ENCODE measurements at places on chromosomes 5 and 9.

GRCh38 chr9:136567651-136568287 is 21.9 kb upstream of the NOTCH1 start:
- DNase-seq: no peak

- no peak for DNase-seq
These were observed 8.7 kb upstream of the QRFP start for GRCh38 chr9:130905125-130905901.

DNA sequence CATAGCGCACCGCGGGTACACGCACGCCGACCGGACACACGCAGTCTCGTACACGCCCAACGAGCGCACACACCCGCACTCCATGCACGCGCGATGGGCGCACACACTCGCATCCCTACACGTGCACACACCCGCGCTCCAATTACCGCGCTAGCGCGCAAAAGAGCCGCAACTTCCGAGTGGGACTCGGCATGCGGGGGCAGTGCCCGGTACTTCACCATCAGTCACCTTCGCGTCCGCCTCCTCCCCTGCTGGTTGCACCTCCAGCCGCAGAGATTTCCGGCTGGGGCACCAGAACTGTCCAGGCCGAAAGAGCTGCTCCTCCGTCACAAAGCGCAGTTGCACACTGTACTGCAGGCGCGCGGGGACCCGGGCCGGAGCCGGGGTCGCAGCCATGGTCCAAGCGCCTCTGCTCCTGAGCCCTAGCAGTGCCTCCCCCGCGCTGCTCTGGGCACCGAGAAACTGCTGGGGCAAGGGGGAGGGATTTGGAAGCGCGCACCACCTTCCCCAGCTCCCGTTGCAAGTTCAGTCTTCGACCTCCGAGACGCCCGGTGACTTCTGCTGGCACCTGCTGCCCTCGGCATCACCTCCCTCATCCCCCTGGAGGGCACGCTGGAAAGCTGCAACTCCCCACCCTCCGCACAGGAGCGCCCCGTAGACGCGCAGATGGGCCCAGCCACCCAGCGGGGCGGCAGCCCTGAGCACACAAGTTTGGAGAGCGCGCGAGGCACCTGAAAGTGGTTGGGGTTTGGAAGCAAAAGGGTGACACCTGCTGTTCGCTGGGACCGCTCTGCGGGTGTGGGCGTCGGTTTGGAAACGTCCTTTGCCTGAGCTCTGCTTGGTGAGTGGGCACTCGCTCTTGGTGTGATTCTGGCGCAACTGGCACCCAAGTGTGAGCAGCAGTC is 337.4 kb upstream of the PUM3 start:
- DNase-seq: no peak

DNA sequence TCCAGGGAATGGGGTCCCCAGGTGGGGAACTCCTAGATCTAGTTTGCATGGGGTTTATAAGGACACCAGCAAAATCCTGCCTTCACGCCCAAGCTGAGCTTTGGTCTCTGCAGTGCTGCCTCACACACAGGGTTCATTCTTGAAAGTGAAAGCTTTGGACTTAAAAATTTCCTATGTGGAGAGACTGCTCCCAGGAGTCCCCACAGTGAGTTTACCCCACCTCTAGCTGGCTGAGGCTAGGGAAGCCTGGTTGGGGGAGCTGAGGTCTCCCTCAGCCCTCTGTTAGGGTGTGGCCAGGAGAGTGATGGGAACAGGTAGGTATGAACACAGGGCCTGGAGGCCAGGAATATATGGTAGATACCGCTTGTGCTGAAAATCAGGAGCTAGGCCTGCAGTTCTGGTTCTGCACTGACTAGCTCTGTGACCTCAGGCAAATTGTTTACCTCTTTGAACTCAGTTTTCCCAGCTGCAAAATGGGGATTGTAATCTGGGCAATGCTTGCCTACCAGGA is 41.5 kb upstream of the LARP1 start:
- no peak for DNase-seq

DNA sequence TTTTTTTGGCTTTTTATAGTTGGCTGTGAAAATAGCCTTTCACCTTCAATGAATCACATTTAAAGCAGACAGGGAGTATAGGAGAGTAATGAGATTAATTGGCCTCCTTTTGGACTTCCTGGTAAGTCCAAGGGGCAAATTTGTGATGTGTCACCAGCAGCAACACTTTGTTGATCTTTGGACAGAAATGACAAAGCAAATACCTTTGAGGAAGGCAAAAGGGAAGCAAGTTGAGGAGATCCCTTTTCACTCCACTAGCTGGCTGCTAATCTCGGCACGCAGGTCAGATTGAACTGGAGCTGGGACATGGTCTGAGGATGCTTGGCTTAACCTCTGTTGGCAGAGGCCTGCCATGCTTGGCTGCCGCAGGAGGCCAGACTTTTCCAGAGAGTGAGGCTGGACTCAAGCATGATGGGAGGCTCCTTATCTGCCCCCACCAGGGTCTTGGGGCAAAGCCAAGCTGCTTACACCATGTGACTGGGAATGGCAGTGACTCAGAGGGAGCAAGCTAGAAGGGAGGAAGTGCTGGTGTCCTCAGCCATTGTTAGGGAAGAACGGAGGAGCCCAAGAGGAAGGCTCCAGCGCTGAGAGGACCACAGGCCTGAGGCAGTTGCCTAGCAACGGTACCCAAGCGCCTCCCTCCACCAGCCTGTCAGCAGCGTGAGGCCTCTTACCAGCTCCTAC is 174.5 kb upstream of the MAP1B start:
- DNase-seq: no peak

DNA sequence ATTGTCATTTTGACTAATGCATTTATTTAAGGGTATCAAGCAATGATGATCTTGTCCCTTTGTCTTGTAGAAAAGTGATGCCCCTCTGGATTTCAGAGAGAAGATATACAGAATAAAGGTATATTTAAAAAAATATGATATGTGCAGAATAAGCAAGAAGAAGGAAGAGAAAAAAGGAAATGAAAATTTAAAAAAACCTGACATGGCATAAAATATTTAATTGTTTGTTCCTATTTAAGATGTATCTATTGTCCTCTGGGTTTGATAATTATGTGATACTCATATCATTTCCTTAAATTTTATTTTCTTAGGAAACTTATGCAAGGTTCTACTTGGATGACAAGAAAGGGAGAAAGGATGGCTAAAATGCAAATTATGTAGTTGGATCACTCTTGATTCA is 983.7 kb upstream of the CDH6 start:
- no peak for DNase-seq

GRCh38 chr5:56853698-56854097 is 38.3 kb downstream of the MAP3K1 start:
- no peak for DNase-seq

DNA sequence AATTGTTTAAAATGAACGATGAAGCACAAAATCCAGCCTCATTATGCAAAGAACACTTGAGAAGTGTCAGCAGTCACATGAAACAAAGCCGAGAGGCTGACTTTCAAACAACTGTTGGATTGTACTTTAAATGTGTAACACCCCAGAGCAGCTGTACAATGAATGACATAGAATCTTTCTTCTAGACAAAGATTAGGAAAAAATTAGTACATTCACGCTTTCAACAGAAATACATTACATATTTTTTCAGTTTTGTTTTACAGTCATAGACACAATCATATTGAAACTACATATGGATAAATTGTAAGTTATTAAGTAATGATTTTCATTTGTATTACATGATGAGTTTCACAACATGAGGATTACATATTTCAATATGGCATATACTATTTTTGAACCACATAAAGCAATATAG is 10.6 kb upstream of the AGXT2 start:
- no peak for DNase-seq

- DNase-seq: peak; percentile 37
These were observed 10.8 kb downstream of the SH3PXD2B start for GRCh38 chr5:172443441-172444109.

- no peak for DNase-seq
These were observed 52.4 kb downstream of the MEF2C start for GRCh38 chr5:88830567-88830966.

DNA sequence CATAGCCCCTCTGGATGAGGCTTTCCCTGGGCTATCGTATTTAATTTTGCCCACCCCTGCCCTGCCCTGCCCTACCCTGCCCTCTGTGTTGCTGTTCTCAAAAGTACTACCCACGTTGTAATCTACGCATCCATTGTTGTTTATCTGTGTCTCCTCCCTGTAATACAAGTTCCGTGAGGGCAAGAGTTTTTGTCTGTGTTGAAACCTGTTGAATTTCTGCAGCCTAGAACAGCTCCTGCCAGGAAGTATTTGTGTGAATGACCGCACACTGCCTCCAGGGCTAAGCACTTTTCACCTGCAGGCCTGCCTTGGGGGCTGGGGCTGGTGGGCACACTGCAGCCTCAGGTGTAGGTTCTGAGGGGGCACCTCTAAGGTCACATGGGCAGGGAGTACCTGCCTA is 244.8 kb downstream of the HSPA4 start:
- no peak for DNase-seq

- DNase-seq: no peak
These were observed at the start of gene RNF183 for GRCh38 chr9:113302792-113303418. RNF183 (minus strand) TSS chr9:113303376; CDS start chr9:113298184, 5,192 bp downstream.

Measured in stimulated activated naive CD4-positive, alpha-beta T cell treated with Interleukin-2 at 50 U/mL for 16 hours (primary cell).